ENCODE measurements at places on chromosomes 1 and 21.

GRCh38 chr1:244196571-244197285, 145.6 kb downstream of the ZBTB18 start:
- ATAC-seq: no peak

DNA sequence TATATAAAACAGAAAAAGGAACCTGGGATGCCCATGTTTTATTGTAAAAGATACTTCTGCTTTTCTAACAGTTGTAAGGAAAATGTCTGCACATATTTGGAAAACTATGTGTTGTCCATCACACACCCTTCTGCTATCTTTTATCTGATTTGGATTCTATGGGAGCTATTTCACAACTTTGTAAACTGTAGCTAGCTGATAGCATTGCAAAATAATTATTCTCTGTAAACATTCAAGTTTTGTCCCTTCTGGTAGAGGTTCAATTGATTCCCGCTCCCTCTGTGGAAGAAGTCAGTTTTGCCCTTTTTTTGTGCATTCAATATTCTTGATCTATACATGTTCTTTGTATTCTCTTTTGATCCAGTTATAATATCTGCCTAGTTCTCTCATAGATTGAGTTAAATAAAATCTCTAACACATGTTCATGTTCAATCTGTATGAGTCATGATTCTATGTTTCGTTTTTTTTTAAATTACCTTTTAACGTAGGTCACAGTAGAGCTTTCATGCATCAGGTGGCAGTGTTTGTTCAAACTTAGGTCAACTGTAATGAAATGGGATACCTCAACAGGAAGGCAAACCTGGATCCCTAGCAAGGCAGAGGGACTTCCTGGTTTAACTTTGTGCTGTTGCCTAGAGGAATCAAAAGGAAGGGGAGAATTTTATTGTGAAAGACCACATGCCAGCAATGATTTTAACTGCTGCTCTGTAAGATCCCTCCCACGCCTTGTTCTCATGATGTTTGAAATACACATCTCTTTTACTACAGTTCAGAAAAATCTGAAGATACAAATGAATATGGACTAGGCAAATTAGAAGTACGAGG, 26.0 kb upstream of the BCL9 start:
- ATAC-seq: peak; percentile 93

GRCh38 chr1:95388031-95388430, 154.0 kb downstream of the RWDD3 start:
- ATAC-seq: no peak

DNA sequence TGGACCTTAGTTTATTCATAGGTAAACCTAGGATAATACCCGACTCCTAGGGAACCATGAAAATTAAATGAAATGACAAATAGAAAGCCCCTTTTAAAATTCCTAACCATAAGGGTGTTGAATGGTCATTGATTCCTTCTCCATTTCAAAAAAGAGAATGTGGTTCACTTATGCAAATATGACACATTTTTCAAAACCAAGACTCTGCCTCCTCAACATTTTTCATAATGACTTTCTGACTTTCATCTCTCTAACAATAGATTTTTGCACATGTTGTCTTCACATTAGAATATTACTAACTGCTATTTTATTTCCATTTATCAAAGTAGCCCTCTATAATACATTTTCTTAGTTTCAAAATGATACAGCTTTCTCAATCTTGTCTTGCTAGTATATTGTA, 169.1 kb downstream of the NTNG1 start:
- ATAC-seq: no peak

- ATAC-seq: no peak
Measured at GRCh38 chr1:76530953-76531352, 336.3 kb upstream of the ST6GALNAC5 start.

- no peak for ATAC-seq
Measured at GRCh38 chr1:184292101-184292500, 94.7 kb upstream of the C1orf21 start.

DNA sequence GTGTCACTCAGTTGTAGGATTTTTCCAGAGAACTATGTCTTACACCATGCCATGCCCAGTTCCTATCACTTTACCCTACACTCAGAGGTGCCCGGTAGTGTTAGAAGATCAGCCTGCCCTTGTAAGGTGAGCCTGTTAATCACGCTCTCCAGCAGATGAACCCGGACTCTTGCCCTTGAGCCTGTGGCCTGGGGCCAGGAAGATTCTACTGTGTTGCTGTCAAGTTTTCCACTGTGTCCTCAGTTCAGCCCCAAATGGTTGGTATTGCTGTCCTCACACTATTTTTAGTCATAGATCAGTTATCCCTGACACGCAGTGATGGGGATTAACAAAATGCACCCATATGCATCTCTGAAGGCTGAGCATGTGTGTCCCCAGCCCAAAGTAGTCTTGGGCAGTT, 105.0 kb upstream of the SPAG17 start:
- no peak for ATAC-seq

- peak; percentile 73 for ATAC-seq
Measured at GRCh38 chr1:87795615-87796337, 467.1 kb downstream of the LMO4 start.

- no peak for ATAC-seq
Measured at GRCh38 chr1:246629030-246629429, 62.8 kb downstream of the CNST start.

DNA sequence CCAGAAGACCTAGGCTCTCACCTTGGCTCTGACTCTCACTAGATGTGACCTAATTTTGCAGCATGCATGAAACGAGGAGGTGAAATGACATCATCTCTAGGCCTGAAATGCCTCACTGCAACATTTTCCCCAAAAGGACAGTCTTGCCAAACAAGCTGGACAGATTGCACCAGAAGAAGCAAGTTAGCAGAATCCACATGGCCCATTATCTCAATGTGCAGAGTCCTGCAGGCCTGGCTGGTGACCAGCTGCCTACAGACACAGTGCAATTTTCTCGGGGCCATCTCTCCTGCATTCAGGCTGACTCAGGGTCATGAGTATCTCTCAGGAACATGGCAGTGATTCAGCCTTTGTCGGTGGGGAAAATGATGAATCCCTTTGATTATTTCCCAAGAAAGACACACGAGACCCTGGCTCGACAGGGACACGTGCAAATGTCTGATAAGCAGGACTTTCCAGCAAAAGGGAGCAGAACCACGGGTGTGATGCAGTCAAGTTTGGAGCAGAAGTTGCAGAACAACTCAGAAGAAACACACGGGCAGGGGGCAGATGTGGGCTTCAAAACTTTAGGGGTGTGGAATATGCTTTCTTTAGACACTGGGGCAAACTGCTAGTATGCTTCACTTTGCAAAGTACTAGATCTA, 38.7 kb downstream of the TRIM67 start:
- peak; percentile 50 for ATAC-seq

DNA sequence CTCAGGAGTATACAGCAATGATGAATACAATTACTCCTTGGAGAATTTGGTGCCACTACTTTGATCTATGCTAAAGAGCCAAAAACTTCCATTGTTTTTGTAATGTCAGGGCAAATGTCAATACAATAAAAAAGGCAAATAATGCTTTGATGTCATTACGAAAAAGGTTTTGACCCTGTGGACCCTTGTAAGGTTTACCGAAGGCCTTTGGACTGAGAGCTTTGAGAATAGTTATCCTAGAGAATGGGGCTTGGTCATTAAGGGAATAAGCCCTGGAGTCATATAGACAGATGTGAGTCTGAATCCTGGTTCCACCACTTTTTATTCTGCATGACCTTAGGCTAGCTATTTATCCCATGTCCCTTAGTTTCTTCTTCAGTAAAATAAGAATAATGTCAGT, 27.5 kb downstream of the CEP170 start:
- no peak for ATAC-seq

DNA sequence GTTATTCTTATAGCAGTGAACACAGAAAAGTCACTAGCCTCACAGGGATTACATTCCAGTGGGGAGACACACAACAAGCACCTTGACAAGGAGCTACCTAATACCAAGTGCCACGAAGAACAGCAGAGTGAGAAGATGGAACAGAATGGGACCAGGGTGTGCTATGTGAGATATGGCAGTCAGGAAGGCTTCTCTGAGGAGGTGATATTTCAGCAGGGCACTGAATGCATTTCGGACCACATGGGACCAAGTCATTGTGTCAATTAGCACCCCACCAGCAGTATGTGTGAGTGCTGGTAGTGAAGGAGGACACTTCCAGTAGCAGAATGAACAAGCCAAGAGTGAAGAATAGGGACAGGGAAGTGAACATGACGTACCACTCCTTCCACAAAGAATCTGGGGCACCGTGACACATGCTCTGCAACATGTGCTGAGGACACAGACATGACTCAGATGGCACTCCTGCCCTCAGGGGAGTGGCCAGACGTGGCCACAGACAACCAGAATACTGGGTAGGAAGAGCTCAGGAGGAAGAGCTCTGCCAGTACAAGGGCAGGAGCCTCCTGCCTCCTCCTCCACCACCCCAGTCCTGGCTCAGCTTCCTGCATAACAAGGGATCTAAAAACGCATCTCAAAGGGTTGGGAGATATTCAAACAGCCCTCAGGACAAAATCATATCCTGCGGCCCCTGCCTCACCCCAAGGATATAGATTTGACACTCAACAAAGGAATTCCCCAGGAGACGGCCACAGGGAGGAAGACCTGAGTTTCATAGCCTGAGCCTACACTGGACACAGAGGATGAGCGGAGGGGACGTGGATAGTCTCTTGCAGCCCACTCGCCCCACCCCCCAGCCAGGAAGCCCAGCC, 102.5 kb downstream of the TRABD2B start:
- ATAC-seq: no peak

- ATAC-seq: no peak
Measured at GRCh38 chr1:169731446-169731845, 2.4 kb downstream of the SELE start.

- peak; percentile 98 for ATAC-seq
Measured at GRCh38 chr1:150067184-150068108, at the start of gene VPS45. Gene VPS45, plus strand, starts transcription at chr1:150067776. Its CDS starts 82 bp downstream, at chr1:150067858.

GRCh38 chr21:43603233-43603626, 56.1 kb downstream of the HSF2BP start:
- ATAC-seq: no peak

- ATAC-seq: peak; percentile 48
Measured at GRCh38 chr1:19644681-19645410, 735 bp downstream of the NBL1 start.

DNA sequence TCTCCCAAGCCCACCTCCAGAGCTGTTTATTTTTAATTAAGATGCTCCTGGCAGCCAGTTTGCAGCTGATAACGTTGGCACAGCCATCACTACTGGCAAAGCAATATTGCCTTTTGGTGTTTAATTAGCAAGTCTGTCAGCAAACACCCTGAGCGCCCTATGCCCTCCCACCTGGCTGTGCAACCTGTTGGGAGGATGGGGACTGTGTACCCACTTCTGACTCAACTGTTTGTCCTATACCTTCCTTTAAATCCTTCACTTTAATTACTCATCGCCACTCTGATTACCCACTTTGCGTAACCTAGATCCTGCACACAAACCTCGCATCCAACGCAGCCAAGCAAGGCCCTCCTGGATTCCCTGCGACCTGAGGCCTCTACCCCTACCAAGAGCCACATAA, 67.1 kb downstream of the BCAR3 start:
- ATAC-seq: no peak

DNA sequence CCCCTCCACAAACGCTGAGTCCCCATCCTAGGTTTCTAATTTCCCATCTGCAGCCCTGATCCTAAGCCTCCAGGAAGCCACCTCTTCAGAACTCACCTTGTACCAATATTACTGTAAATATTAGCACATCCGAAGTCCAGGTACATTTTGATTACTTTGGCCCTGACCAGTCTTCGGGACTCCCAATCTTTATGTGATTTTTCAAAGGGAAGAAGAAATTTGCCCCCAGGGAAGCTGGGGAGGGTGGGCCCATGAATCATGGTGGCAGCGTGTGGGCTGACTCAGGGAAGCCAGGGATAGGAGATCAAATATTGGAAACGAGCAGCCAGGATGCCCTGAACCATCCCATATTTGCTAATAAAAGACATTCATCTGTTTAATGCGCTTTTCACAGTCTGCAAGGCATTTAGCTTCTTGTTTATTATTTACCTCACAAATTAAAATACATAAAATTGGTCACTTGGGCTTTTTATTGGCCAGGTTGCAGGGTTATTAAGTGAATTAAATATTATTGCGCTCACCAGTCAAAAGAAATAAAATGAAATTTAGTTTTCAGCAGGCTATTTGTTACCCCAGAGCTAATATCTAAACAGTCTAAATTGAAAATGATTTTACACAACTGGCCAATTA, 46.6 kb downstream of the KIAA0040 start:
- ATAC-seq: no peak

- peak; percentile 85 for ATAC-seq
Measured at GRCh38 chr1:199113265-199113869, 474.5 kb downstream of the PTPRC start.

DNA sequence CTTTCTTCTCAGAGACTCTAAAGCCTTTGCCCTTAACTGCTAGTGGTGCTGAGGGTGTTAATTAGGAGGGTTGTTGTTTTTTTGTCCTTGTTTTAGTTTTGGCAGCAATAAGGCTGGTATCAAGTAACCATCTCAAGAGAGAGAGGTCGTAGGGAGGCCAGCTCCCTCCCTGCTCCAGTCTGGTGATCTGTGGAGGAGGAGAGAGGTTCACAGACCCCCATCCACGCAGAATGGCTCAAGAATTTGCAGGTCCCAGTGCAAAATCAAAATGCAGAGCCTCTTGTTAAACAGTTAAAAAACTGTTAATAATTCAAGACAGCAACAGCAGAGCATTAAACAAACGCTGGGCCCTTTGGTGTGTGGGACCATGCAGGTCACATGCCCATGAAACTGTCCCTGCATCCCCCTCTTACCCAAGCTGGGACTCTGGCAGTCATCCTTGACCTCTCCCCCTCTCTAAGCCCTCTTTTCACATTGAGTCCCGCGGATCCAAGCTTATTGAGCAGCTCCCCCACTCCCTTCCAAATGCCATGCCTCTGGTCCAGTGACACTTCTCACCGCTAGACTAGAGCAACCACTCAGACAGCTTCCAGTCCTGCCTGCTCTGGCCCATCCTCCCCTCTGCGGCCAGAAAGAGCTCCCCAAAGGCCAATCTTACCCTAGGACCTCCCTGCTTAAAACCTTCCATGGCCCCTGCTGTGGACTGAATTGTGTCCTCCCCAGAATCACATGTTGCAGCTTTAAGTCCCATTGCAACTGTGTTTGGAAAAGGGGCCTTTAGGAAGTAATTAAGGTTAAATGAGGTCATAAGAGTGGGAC, 47.7 kb upstream of the RPL11 start:
- 0 out of 3 replicates have a peak, but pooled peaks have one; percentile 24 for ATAC-seq

GRCh38 chr1:165897326-165898303, 70.2 kb downstream of the UCK2 start:
- no peak for ATAC-seq

DNA sequence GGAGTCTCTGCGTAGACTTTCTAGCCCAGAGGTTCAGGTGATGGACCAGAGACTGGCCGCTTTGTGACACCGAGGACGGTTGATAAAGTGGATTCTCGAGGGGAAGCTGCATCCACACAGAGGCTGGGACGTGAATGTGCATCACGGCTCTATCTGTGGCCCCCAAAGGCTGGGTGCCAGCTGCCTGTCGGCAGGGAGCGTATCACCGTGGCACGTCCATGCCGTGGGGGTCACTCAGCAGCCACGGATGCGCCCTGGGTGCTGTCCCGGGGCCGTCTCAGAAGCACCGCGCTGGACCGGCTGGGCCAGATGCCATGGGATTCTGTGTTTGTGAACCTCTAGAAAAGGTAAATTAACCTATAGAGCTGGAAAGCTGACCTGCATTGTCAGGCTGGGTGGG, 57.2 kb upstream of the TRAPPC10 start:
- no peak for ATAC-seq

Data from SK-N-SH treated with all-trans-retinoic acid at 6 μM for 48 hours (cell line).